Mesothelial cell of epicardium (in vitro differentiated cells): ENCODE measurements at places on chromosomes 16 and 17. TPM values are rescaled to one million over a fixed set of nuclear protein-coding genes. Genes with fewer than 3 reads are reported as not detected.

- no peak overlapping the region for H3K27ac ChIP-seq
- no peaks in the 10 kb centered on the region for H3K4me1 ChIP-seq
- H3K36me3 ChIP-seq: peaks cover 16% of the 10 kb centered on the region
- no peak overlapping the region for H3K4me3 ChIP-seq
- H3K27me3 ChIP-seq: no peaks in the 10 kb centered on the region
Observed at GRCh38 chr16:69699915-69700314, 26.4 kb downstream of the NQO1 start.

- peaks cover 1% of the 10 kb centered on the region for H3K4me1 ChIP-seq
- H3K4me3 ChIP-seq: no peak overlapping the region
Observed at GRCh38 chr16:30615358-30616091, 5.3 kb upstream of the ZNF689 start.

DNA sequence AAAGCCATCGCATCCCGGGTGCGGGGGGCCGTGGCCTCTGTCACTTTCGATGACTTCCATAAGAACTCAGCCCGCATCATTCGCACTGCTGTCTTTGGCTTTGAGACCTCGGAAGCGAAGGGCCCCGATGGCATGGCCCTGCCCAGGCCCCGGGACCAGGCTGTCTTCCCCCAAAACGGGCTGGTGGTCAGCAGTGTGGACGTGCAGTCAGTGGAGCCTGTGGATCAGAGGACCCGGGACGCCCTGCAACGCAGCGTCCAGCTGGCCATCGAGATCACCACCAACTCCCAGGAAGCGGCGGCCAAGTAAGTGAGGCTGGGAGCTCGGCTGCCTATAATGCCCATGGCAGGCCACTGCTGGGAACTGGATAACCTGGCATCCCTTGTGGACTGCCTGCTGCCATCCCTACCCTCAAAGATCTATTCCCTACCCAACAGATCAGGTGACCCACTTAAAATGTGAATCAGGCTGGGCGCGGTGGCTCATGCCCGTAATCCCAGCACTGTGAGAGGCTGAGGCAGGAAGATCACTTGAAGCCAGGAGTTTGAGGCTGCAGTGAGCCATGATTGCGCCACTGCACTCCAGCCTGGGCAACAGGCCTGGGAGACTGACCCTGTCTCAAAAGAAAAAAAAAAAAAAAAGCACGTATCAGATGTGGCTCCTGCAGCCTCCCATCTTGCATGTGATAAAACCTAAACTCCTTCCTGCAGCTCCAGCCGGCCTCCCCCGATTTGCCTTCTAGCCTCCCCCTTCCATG lies 18.3 kb downstream of the CDIPT start:
- peak overlapping the region; percentile 36 for H3K27ac ChIP-seq
- DNase-seq: no peak
- no peaks in the 10 kb centered on the region for H3K36me3 ChIP-seq
- H3K4me1 ChIP-seq: peaks cover 15% of the 10 kb centered on the region

- no peaks in the 10 kb centered on the region for H3K27me3 ChIP-seq
- no peak overlapping the region for H3K27ac ChIP-seq
- peaks cover 63% of the 10 kb centered on the region for H3K36me3 ChIP-seq
- DNase-seq: no peak
- H3K4me1 ChIP-seq: no peaks in the 10 kb centered on the region
- H3K4me3 ChIP-seq: no peak overlapping the region
Observed at GRCh38 chr17:20975566-20975965, 67.2 kb downstream of the USP22 start.

ANKFN1 gene
- 0.09 to 0.34 TPM (median 0.27 TPM) in 3 replicates for total RNA-seq

- H3K4me1 ChIP-seq: peaks cover 45% of the 10 kb centered on the region
- H3K27me3 ChIP-seq: no peaks in the 10 kb centered on the region
- no peaks in the 10 kb centered on the region for H3K36me3 ChIP-seq
- no peak overlapping the region for H3K27ac ChIP-seq
- H3K4me3 ChIP-seq: peak overlapping the region; percentile 75
Observed at GRCh38 chr17:38352245-38353085, 821 bp downstream of the SOCS7 start.

DLX3 gene
- total RNA-seq: 5.2 to 7.7 TPM (median 6.6 TPM) in 3 replicates

WSCD1 gene
- total RNA-seq: 1.4 to 1.6 TPM (median 1.5 TPM) in 3 replicates

SLC35G6 gene
- total RNA-seq: not detected in 3 replicates

GRCh38 chr16:31148281-31148728 lies 1.6 kb downstream of the PRSS36 start:
- peaks cover 40% of the 10 kb centered on the region for H3K27me3 ChIP-seq
- H3K4me1 ChIP-seq: peaks cover 4% of the 10 kb centered on the region

DNA sequence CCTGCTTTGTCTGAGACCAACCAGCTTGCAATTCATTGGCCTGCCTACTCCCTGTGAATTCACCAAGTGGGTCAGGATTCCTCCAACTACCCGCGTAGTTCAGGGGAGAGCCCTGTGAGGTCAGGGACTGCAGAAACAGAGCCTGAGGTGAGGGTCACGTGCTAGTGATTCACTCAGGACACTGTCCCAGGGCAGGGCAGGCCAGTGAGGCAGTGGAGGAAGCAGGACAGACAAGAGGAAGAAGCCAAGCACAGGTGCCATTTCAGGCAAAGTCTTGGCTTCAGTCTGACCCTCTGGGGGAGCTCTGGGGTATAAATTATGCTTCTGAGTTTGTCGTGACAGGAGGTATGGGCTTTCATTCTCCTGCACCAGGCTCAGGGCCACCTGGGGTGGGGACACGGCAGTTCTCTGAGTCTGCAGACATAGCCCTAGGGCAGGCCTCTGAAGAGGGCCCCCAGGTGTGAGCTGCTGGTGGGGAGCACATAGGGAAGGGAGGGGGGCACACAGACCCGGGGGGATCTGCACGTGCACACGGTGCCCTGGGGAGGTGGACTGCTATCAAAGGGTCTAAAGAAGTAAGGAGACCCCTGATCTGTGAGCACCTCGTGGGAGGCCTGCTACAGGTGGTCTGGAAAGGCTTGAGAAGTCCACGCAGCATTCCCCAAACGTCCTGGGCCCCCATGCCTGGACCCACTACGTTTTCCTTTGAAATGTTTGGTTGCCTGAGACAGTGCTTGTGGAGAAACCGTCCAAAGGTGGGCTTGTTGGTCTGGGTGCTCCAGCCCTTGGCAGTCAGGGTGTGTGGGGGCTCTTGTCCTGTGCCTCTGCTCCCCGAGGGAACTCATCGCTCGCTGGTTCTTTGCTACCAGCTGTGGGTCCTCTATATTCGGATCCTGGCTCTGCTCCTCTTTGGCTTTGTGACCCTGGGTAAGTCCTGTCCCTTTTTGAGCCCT lies 46.4 kb downstream of the NKD1 start:
- H3K27me3 ChIP-seq: no peaks in the 10 kb centered on the region
- DNase-seq: no peak
- H3K36me3 ChIP-seq: peaks cover 2% of the 10 kb centered on the region
- peak overlapping the region; percentile 66 for H3K27ac ChIP-seq

GRCh38 chr16:24980077-24980793 lies 34.9 kb downstream of the ARHGAP17 start:
- no peak overlapping the region for H3K4me3 ChIP-seq
- no peaks in the 10 kb centered on the region for H3K27me3 ChIP-seq
- DNase-seq: no peak
- no peak overlapping the region for H3K27ac ChIP-seq

GRCh38 chr17:79008666-79009387 lies 737 bp downstream of the CANT1 start:
- H3K36me3 ChIP-seq: peaks cover 2% of the 10 kb centered on the region
- peak overlapping the region; percentile 89 for H3K4me3 ChIP-seq
- DNase-seq: no peak
- peak overlapping the region; percentile 78 for H3K27ac ChIP-seq
- no peaks in the 10 kb centered on the region for H3K27me3 ChIP-seq

PIPOX gene
- 4.1 to 5.0 TPM (median 4.4 TPM) in 3 replicates for total RNA-seq

GRCh38 chr17:48678141-48678971 lies 44.0 kb downstream of the PRAC1 start:
- peaks cover 3% of the 10 kb centered on the region for H3K4me1 ChIP-seq
- no peaks in the 10 kb centered on the region for H3K36me3 ChIP-seq
- H3K27ac ChIP-seq: no peak overlapping the region
- peak; percentile 66 for DNase-seq
- H3K27me3 ChIP-seq: peaks cover 33% of the 10 kb centered on the region
- peak overlapping the region; percentile 42 for H3K4me3 ChIP-seq

DNA sequence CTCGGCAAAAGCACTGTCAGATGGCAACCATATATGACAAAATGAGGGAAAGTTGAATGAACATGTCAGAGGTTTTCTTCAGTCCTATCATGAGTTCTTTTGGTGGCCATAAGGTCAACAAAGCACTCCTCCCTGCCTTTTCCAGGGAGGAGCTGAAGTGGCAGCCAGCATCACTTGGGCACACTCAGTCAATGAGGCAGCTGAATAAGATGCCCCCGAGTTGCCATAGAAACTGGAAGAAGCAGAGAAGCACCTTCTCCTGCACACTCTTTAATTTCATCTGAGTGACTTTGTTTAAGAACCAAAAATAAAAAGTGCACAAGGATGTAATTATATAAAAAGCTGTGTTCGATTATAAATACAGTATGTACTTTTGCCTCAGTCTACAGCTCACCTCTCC lies 16.0 kb downstream of the KCNJ2 start:
- H3K27me3 ChIP-seq: no peaks in the 10 kb centered on the region
- H3K4me1 ChIP-seq: peaks cover 27% of the 10 kb centered on the region
- no peak overlapping the region for H3K27ac ChIP-seq
- H3K4me3 ChIP-seq: no peak overlapping the region
- DNase-seq: no peak

GRCh38 chr16:57564571-57565270 lies 22.3 kb downstream of the ADGRG5 start:
- peaks cover 11% of the 10 kb centered on the region for H3K27me3 ChIP-seq
- DNase-seq: no peak
- peaks cover 7% of the 10 kb centered on the region for H3K4me1 ChIP-seq
- H3K4me3 ChIP-seq: no peak overlapping the region
- peak overlapping the region; percentile 55 for H3K27ac ChIP-seq

DNA sequence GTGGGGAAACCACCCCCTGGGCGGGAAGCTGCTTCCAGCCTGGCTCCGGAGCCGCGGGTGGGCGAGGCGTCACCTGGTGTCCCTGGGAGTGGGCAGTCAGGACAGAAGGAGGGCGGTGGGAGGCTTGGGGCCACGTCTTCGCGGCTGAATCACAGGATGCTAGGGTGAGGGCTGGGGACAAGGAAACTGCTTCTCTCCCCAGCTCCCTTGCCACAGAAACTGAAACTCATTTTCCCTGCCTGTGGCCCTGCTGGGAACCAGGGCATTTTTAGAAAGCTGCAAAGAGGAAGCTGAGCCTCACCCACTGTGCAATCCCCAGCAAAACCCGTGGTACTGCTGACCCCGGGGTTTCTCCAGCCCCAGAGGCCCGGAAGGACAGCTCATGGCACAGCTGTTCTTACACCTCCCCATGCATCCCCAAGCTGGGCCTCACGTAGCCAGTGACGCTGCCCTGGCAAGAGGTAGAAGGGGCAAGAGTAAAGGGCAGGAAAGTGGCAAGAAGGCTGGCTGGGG lies 8.2 kb downstream of the RHBDF2 start:
- H3K27ac ChIP-seq: peak overlapping the region; percentile 30
- no peak overlapping the region for H3K4me3 ChIP-seq
- no peak for DNase-seq
- no peaks in the 10 kb centered on the region for H3K36me3 ChIP-seq

C1QBP gene
- total RNA-seq: 91.5 to 96.4 TPM (median 92.9 TPM) in 3 replicates

SECTM1 gene
- total RNA-seq: 5.8 to 7.0 TPM (median 7.0 TPM) in 3 replicates

AOC2 gene
- 3.0 to 3.8 TPM (median 3.4 TPM) in 3 replicates for total RNA-seq

DNA sequence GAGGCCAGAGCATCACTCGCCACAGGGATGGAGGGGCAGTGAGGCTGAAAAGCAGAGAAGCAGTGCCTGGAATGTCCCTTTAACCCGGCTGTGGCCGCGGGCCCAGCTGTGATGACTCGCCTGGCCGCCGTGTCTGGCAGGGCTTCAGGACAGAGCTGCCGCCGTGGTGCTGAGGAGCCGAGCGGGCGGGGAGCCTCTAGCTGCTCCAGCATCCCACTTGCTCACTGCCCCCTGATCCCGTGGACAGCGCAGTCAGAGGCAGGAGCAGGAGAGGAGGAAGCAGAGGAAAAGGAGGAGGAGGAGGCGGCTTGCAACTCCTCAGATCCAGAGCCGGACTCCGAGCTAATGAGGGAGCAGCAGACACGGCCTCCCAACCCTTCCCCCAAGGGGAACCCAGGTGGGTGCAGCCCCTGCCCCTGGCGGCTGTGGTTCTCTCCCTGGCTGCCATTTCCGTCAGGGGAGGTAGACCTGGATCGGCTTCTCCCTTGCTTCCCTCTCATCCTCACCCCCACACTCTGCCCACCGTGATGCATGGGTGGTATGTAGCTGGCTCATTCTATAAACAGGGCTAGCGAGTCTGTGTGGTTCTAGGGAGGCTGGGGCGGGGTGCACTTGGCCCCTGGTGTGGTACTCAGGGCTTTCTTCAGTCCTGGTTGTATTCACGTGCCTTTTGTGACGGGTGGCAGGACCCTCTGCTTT lies 165.7 kb downstream of the CMIP start:
- H3K27me3 ChIP-seq: no peaks in the 10 kb centered on the region
- H3K36me3 ChIP-seq: peaks cover 15% of the 10 kb centered on the region
- no peak for DNase-seq

IL17C gene
- 0.23 TPM in 1 of 3 replicates, not detected in the others for total RNA-seq

DNA sequence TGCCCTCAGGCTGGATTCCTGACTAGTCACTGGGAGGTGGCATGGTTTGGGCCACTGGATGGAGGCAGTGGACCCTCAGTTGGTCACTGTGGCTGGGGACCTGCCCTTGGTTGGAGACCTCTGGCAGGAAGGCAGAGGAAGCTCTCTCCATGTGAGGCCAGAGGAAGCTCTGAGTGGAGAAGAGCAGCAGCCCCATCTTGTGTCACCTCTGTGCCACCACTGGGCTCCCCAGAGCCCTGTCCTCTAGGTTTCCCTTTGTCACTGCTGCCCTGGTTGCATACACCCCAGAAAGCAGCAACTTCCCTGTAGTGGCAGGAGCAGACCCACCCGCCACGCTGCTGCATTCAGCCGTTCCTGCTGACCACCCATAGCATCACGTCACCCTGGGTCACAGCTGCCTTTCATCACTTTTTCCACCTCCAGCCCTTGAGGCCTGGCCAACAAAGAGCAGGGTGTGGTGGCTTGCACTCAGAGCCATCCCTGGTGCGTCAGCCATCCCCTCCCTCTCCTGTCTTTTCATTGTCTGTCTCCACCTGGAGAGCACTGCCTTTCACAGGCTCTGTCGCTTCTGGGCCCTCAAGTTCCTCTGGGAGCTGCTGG lies 11.9 kb downstream of the CTRL start:
- no peaks in the 10 kb centered on the region for H3K27me3 ChIP-seq
- no peak overlapping the region for H3K4me3 ChIP-seq
- DNase-seq: no peak
- peaks cover 8% of the 10 kb centered on the region for H3K36me3 ChIP-seq
- no peak overlapping the region for H3K27ac ChIP-seq
- peaks cover 12% of the 10 kb centered on the region for H3K4me1 ChIP-seq

HSF4 gene
- total RNA-seq: 10.7 to 14.2 TPM (median 13.1 TPM) in 3 replicates

GRCh38 chr16:85042606-85043005 lies 15.0 kb downstream of the KIAA0513 start:
- no peak overlapping the region for H3K4me3 ChIP-seq
- no peak for DNase-seq
- H3K4me1 ChIP-seq: peaks cover 9% of the 10 kb centered on the region
- no peaks in the 10 kb centered on the region for H3K36me3 ChIP-seq
- H3K27me3 ChIP-seq: no peaks in the 10 kb centered on the region

GRCh38 chr16:58118801-58119508 lies 10.2 kb downstream of the CFAP20 start:
- no peak overlapping the region for H3K4me3 ChIP-seq
- no peak overlapping the region for H3K27ac ChIP-seq
- DNase-seq: no peak
- H3K27me3 ChIP-seq: no peaks in the 10 kb centered on the region
- H3K4me1 ChIP-seq: peaks cover 29% of the 10 kb centered on the region

DCXR gene
- 73.5 to 80.2 TPM (median 77.6 TPM) in 3 replicates for total RNA-seq

GRCh38 chr16:64990101-64990500 lies 131.8 kb downstream of the CDH11 start:
- H3K27me3 ChIP-seq: no peaks in the 10 kb centered on the region
- no peak overlapping the region for H3K27ac ChIP-seq
- H3K4me3 ChIP-seq: no peak overlapping the region
- peaks cover 13% of the 10 kb centered on the region for H3K36me3 ChIP-seq
